ENCODE measurements at places on chromosomes 2 and 18. TPM values are rescaled to one million over a fixed set of nuclear protein-coding genes. Genes with fewer than 3 reads are reported as not detected.

GRCh38 chr2:240284503-240285259, 144.2 kb upstream of the OTOS start:
- no peak for DNase-seq

GRCh38 chr18:58013241-58014211, 30.5 kb upstream of the NEDD4L start:
- DNase-seq, result no peak

DNA sequence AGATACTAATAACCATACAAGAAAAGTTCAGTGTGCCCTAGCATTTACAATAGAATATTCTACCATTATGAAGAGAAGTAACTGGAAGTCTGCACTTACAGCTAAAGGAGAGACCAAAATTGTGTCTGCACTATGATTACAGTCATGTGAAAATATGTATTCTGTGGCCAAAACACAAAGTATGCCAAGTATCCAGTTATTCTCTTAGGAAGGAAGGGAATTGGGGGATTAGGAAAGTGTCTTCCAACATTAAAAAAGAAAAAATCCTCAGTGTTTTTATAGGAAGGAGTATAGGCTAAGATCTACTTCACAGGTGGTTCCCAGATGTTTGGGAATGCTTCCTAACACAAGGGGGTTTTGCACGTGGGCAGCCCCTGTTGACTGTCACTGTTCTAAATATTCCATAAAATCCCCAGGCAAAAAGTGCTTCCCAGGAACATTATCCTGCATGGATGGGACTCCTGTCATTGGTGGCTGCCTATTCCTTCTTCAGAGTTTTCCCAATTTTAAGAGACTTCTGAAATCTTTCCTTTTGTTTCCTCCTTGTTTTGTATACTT, 180.2 kb upstream of the KLHL29 start:
- DNase-seq, result no peak

DNA sequence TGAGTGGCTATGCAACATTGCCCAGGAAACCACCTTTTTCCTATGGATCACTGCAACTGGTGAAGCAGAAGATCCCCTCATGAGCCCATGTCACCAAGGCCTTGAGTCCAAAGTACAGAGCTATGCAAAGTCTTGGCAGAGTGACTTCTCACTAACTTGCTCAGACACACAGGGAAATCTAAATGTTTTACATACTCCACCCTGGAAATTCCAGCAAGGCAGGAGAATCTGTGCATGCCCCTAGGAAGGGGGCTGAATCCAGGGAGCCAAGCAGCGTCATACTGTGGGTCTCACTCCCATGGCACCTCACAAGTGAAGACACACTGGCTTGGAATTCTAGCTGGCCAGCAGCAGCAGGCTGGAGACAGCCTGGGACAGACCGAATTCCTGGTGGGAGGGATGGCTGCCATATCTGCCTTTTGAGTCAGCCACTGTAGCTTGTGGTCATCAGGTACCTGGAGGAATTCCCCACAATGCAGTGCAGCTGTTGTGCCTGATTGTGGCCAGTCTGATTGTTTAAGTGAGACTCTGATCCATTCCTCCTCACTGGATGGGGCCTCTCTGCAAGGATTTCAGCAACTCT, 1817.4 kb downstream of the SUCLG1 start:
- DNase-seq, result no peak

Gene IL1RL2
- polyA plus RNA-seq, result 0.72 TPM

Gene EIPR1
- 33.2 TPM for polyA plus RNA-seq

Gene CHRND
- polyA plus RNA-seq, result not detected

DNA sequence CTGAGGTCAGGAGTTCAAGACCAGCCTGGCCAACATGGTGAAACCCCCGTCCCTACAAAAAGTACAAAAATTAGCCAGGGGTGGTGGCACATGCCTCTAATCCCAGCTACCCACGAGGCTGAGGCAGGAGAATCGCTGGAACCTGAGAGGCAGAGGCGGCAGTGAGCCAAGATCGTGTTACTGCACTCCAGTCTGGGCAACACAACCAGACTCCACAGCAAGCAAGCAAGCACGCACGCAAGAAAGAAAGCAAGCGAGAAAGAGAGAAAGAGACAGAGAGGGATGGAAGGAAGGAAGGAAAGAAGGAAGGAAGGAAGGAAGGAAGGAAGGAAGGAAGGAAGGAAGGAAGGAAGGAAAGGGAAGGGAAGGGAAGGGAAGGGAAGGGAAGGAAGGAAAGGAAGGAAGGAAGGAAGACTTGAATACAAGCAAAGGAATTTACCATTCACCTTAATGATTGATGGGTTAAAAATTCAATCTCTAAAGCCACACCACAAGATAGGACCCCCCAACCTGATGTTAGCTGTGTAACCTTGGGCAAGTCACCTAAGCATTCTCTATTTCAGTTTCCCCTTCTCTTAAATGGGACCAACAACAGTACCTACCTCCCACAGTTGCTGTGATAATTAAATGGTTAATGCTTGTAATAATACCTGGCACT, 181.7 kb downstream of the ATAD2B start:
- no peak for DNase-seq

DNA sequence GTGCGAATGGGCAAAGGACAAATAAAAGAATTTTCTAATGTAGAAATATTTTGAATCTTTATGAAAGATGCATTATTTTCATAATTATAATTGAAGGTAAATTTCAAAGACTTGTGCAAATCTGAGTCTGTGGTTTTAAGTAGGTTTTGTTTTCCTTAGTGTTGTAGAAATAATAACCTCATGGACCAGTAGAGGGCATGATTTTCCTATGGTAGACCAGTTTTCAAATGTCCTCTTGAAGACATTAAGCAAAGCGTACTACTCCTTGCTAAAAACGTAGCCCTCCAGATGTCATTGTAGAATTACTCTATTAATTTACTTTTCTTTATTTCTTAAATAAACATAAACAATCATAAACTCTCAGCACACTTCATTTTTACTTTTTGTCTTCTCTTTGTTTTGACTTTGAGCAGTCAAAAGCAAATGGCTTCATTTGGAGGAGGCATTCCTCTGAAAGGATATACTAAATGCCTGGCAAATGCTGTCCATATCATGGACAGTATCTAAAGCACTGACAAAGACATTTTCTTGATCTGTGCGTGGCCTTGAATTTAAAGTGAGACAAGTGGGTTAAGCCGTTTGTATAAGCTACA, 85.8 kb upstream of the FAM237A start:
- DNase-seq, result peak; percentile 8

Gene ASB1
- polyA plus RNA-seq, result 29.8 TPM

Gene TMEM247
- not detected for polyA plus RNA-seq

Gene SKOR2
- not detected for polyA plus RNA-seq

DNA sequence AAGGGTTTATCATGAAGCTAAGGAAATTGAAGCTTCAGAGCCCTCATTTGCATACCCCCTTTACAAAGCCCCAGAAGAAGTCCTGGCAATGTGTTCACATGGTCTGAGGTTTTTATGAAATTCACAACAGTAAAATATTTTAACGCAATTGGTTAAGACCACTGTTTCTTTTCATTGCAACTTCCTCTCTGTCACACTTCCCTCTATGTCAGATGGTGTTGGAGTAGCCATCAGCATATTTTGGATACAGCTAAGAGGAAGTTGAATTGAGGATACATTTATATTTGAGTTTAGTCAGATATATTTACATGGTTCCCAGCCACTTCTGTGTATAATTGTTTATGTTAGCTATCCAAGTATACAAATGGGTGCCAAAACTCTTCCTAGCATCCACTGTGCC, 170.0 kb downstream of the TXNL1 start:
- no peak for DNase-seq

Data from AG04450 (cell line).